CMK (cell line): ENCODE measurements at places on chromosomes 2 and 18.

GRCh38 chr2:38248255-38248654 is 128.8 kb downstream of the ATL2 start:
- DNase-seq, result no peak

DNA sequence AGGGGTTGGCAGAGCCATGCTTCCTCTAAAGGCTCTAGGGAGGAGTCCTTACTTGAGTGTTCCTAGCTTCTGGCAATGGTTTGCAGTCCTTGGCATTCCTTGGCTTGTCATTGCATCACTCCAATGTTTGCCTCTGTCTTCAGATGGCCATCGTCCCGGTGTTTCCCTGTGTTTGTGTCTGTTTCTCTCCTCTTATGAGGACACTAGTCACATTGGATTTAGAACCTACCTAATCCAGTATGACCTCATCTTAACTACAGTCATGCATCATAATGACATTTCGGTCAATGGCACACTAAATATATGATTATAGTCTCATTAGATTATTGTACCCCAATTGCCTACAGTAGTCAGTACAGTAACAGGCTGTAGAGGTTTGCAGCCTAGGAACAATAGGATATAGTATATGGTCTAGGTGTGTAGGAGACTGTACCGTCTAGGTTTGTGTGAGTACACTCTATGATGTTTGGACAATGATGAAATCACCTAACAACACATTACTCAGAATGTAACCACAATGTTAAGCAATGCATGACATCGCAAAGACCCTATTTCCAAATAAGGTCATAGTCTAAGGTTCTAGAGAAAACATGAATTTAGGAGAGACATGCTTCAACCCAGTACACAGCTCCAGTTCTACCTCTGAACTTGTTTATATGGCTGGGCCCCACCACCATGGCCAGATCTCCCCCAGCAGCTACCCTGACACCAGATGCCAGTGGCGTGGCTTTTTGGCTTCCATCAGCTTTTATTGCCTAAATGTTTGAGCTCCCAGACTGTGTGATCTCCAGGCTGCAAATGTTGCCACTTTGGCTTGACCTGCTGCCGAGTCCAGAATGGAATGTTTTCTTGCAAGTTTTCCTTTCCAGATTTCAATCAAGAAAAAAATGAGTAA is 22.1 kb downstream of the SRD5A2 start:
- DNase-seq, result no peak

DNA sequence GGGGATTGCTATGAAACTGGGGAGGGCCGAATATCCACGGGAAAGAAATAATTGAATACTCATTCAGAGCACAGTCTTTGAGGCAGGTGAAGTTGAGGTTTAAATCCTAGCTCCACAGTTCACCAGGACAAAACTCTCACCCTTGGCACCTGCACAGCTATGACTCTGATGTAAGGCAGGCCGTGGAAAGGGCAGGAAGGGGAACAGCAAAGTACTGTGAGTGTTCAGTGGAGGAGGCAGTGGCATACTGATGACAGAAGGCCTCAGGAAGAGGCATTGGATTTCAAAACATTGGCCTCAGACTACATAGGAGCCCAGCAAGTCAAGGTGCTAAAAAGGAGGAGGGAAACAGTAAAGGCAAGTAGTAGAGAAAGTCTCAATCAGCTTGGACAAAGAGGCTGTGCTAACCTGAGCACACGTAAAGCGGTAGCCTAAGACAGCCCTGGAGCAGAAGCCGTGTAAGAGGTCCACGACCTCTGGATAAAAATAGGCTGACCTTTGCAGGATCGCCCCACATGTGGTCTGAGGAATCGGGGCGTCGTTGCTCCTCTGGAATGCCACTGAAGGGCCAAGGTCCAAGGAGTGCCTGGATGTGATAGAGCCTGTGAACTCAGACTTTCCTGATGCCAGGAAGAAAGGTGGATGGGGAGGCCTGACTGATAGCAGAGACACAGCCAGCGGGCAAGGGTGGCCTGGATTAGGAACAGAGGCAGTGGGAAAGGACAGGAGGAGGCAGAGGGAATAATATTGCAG is 243.6 kb downstream of the PID1 start:
- no peak for DNase-seq

DNA sequence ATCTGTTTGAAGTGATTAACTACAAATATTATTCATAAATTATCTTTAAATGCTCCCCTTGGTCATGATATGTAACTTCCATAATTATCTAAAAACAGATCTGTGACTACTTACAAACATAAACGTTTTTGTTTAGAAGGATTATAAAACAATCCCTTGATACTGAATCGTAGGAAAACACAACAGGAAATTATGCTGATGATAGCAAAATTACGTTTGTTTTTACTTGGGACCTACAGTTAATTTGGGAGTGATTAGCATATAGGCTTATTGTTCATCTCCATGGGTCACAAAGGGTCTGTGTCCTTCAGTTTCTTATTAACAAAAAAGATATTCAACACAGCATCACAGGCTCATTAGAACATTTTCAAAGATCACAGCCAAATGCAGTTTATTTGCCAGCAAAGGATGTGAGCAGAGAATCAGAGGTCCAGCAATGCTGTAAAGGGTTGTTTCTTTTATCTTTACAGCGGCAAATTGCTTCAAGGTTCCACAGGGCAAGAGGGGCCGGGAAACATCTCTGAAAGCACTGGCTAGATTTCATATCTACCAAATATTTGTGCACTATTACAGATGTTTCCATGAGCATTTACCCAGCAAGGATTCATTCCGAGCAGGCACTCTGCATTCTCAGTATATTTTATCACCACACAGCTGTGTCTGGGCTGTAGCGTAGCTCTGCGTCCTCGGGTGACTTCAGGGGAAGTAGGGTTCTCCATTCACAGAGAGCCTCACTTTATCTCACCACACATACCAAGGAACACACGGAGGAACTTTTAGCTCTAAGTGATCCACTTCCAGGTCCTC is 4.1 kb downstream of the CCDC195 start:
- DNase-seq, result no peak

DNA sequence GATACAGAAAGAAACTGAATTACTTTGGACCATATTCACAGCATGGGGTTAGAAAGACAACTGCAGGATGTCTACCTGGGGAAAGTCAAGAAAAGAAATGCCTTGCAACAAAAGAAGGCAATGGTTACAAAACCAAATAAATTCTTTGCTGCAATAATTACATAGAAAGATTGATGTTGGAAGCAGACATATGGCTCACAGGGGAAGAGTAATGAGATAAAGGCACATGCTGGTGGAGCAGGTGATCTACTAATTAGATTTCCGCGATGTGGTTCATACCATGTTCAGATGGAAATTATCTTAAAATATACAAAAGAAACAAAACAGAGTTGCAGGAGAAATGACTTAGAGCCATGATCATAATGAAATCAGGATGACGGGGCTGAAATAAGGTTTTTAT is 718.8 kb upstream of the PKDCC start:
- no peak for DNase-seq

DNA sequence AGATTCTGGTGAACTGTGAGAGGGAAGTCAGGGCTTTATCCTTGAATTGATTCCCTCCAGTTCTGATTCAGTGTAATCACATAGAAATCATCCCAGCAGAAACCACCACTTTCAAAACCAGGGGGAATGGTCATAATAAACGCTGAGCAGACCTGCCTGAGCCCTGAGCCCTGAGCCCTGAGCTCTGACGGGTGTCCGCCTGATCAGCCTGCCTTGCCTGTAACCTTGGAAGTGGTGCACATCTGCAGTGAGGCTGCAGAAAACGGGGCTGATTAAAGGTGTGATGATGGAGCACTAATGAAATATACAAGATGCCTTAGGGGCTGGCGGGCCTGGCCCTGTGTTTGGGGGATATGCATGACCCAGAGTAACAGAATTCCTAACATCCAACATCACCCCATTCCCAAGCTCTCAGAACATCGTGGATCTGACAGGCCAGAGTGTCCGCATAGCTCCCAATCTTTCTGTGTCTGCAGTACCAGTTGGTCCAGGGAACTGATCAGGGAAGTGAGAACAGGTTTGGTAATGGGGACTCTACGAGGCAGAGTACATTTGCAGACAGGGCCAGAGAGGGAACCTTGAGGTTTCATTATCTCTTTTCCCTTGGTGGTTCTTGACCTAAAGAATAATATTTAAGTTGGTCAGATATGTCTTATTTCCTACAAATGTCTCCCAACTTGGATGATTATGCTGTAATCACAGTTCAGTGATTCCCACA is 37.8 kb downstream of the KCTD18 start:
- no peak for DNase-seq
